ENCODE measurements at places on chromosomes 4 and X.
A peak's percentile ranks its signal among the peaks of the same experiment; 100 is the strongest.

DNA sequence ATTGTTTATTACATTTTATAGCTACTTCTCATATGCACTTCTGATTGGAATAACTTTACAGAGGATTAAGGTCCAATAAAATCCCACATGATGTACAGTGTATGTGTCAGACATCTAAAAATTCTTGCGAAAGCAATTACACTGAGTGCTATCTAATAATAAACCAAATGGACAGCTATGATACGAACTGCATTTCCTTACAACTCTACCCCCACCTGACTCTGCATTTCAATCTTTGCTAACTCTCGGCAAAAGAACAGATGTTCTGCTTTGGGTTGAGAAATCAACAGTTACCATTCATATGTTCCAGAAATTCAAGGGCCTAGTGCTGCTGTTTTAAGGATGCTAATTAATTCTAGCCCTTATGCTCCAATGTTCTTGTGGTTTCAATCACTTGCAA is 287.9 kb upstream of the NOCT start:
- peak; percentile 7 for DNase-seq

DNA sequence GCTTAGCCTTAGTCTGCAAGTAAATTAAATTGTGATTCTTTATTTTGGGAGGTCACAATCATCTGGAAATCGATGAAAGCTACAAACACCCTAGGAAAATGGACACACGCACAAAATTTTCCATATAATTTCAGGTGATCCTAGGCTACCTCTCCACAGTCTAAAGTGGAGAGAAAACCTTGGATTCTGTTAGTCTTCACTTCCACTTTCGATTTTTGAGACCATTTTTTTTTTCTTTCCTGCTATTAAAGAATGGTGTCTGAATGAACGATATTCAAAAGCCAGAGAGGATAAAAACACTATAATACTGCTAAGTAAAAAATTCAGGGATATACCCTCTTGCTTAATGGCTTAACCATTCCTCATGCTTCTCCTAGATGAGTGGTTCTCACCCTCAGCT is 1.7 kb downstream of the FBXL5 start:
- no peak for DNase-seq

DNA sequence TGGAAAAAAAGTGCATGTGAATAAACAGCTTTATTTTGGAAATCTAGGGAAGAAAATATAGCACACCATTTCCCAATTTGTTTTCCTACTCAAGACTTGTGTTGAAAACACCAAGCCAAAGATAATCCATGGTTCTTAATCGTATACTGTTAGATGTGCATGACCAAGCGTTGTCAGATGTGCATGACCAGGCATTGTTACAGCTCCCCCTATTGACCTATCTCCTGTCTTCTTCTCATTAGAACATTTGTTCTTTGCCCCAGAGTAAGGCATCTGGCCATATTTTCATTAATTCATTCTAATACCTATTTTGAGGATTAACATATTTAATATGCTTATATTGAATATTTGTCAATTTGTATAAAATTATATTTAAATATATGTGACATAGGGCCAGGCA is 14.4 kb upstream of the VCX start:
- DNase-seq, result no peak

- no peak for DNase-seq
Observed at GRCh38 chr4:36024901-36025660, 219.2 kb downstream of the ARAP2 start.
